ENCODE measurements at places on chromosomes 7 and 10.

DNA sequence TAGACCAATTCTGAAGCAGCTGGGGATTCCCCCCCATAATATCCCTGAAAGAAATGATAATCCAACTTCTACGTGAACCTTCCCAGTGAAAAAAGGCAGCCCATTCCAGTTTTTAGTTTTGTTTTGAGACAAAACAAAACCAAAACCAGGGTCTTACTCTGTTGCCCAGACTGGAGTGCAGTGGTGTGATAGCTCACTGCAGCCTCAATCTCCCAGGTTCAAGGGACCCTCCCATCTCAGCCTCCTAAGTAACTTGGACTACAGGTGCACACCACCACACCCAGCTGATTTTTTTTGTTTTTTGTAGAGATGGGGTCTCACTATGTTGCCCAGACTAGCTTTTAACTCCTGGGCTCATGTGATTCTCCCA lies 12.5 kb upstream of the ARPC1A start:
- no peak for DNase-seq

- no peak for DNase-seq
Observed at GRCh38 chr10:97575127-97575668, 2.6 kb downstream of the ANKRD2 start.

DNA sequence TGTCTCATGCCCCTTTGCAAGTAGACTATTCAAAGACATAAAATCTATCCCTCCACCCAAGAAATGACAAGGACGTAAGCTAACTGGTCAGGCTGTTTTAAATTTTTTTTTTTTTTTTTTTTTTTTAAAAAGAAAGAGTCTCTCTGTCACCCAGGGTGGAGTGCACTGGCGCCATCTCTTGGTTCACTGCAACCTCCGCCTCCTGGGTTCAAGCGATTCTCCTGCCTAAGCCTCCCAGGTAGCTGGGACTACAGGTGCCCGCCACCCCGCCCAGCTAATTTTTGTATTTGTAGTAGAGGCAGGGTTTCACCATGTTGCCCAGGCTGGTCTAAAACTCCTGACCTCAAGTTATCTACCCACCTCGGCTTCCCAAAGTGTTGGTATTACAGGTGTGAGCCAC lies 11.2 kb downstream of the TRA2A start:
- no peak for DNase-seq

- no peak for DNase-seq
Observed at GRCh38 chr7:23514755-23515154, 17.0 kb downstream of the TRA2A start.

GRCh38 chr7:29095631-29096445 lies 50.5 kb downstream of the CPVL start:
- no peak for DNase-seq

Data from activated naive CD4-positive, alpha-beta T cell (primary cell).